ENCODE measurements at places on chromosomes 2 and 18.

DNA sequence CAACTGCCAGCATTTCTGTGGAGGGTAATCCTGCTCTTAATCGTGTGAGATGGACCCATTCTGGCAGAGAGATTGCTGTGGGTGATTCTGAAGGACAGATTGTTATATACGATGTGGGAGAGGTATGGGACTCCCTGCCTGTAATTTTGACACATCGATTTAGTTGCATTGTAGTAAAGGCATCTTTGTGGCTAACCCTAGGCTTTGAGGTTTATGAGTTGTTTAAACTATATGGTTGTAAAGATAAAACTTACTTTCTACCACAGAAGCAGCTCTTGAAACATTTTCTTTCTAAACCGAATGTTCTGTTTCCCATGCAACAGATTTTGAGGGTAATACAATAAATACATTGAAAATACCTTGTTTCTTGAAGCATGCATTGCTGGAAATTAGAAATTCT, 58.5 kb downstream of the DYNC1I2 start:
- DNase-seq, result no peak

DNA sequence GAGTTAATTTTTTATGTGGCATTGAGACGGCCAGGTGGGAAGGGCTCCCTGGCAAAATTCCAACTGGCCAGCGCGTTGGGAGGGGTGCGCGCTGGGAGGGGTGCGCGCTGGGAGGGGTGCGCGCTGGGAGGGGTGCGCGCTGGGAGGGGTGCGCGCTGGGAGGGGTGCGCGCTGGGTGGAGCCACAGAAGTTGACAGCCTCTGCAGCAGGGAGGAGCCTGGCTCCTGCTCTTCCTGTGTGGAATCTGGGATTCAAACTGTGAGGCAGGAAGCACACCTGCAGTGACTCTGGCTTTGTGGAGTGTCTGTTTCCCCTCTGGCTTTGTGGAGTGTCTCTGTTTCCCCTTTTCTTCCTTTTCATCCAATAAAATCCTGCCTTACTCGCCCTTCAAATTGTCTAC, 147.9 kb upstream of the CBLN2 start:
- DNase-seq, result no peak

DNA sequence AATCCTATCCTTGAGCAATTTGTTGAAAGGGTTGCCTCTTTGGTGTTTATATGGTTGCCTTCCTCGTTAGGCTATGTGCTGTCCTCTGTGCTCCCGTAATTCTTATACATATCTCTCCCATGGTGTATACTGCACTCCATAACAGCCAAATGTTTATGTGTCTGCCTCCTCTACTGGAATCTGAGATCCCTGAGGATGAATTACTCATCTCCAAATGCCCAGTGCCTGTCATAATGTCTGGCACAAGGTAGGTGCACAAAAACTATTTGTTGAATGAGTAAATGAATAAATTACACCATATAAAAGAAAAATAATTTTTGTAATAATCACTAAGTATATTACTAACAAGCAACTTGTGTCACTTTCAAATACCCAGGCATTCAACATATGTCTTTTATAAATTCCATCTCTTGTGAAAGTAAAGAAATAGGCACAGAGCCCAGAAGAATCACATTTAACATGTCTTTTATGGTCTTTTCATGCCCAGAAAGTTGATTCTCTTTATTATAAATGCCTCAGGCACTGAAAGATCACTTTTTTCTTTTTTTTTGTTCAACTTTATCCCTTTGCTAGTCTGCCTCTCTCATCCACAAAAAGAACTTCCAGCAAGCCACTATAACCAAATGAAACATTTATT, 164.9 kb downstream of the CCDC148 start:
- no peak for DNase-seq

GRCh38 chr2:188415754-188416083, 124.0 kb downstream of the GULP1 start:
- no peak for DNase-seq

DNA sequence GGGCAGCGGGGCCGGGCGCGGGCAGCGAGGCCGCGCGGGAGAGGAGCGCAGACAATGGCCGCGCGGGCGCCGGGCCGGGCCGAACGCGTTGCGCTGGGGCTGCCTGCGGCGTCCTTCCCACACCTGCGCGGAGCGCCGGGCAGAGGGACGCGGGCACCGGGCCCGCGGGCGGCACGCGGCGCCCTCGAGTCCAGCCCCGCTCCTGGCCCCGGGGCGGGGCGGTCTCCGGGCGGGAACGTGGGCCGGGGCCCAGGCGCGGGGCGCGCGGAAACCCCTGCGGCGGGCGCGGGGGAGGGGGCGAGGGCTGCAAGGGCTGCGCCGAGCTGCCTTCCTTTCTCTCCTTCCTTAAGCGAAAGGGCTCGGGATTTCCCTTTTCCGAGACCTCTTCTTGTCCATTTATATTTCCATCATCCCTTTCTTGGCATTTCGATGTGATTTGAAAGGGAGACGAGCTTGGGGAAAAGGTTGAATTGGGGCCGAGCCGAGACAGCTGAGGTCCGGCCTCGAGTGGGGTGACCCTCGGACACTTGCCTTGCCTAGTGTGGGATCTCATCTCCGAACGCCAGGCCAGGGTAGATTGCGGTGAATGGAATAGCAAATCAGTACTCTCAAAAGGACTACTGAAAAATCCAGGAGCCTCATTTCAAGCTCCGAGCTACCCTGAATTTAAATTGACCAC, 676 bp downstream of the KLHL23 start:
- peak; percentile 46 for DNase-seq

GRCh38 chr2:43766006-43766405, 7.8 kb upstream of the DYNC2LI1 start:
- no peak for DNase-seq

GRCh38 chr18:71625556-71626090, 918.5 kb downstream of the CBLN2 start:
- DNase-seq, result no peak

DNA sequence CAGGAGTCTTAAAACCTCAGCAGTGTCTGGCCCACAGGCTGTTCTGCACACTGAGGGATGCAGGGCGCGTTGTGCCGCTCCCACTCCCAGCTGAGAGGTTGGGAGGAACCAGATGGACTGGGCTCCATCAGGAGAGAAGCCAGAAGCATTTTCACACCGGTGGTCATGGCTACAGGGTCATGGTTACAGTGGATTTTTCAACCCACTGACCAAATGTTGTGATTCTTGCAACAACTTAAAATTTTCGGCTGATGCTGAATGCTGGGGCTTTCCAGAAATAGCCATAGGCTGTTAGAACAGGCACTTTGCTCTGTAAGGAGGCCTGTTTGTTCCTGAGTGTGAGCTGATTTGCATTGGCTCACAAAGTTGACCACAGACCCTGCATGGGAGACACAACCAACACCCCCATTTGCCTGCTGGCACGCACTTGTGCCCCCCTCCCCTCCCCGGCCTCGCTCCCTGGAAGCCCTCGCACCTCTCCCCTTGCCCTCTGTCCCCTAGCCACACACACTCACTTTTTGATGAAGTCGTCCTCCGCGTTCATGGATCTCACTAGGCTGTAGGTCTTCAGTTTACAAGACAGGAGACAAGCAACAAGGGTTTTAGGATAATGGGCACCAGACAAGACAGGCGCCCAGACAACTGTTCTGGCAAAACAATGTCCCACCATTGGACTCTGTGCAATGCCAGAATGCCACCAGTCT, 3.4 kb downstream of the LPIN1 start:
- no peak for DNase-seq

- no peak for DNase-seq
Measured at GRCh38 chr2:210323003-210323402, 8.0 kb upstream of the MYL1 start.

All from H54 (cell line).